ENCODE measurements at places on chromosomes 2 and 18.

DNA sequence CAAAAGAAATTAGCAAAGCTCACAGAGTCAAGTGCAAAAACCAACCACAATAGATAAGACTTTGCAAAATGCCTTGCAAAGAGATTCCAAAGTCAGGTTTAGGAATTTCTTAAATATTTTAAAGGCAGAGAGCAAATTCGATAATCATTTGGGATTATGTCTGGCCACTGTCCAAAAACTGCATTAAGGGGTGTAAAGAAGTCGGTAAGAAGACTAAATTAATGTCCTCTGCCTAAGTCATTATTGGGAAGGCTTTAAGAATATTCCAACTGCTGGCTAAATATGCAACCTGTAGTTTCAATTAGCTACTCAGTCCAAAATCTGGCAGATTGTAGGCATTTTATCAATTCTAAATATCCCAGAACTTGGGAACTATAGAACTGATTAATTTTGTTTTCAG is 13.7 kb upstream of the LRP1B start:
- no peak for DNase-seq

- no peak for DNase-seq
These were observed 156.0 kb downstream of the ACOXL start for GRCh38 chr2:110888411-110888810.

DNA sequence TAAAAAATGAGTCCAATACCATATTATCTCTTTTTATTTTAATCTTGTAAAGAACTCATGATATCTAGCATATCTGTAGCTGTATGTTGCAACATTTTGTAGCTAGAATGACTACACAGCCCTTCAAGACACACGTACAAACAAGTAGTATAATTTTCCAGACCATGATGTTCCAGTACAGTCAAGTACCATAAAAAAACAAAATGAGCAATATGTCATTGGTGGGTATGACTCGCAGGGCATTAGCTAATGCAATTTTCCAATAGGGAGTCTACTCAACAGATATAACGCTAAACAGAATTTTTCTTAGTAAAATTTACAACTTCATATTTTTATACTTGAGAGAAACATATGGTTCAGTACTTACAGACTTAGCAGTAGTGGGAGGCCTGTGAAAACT is 53.6 kb upstream of the UGP2 start:
- no peak for DNase-seq

DNA sequence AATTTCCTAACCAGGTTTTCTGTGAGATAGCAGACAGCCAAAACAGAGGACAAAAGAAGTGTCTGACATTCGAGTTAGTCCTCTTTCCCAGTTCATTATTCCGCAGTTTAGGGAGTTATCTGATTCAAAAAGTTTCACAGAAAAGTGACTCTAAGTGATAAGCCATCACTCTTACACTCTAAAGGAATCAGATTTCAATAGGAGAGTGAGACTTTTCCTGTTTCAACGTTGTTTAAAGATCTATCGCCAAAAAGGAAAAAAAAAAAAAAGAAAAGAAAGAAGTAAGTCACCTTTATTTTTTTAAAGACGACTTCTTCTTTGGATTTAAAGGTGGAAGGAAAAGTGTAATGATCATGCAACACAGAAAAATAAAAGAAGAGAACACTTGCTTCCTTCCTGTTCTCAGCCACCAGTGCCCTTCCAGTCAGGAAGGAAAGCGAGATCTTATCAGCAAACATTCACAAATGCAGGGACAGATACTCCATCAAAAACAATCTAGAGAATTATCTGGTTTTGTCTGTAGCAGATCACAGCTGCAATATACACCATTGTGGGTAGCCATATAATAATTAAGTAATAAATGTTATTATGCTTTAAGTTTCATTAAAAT is 49.8 kb downstream of the TFPI start:
- DNase-seq, result no peak

DNA sequence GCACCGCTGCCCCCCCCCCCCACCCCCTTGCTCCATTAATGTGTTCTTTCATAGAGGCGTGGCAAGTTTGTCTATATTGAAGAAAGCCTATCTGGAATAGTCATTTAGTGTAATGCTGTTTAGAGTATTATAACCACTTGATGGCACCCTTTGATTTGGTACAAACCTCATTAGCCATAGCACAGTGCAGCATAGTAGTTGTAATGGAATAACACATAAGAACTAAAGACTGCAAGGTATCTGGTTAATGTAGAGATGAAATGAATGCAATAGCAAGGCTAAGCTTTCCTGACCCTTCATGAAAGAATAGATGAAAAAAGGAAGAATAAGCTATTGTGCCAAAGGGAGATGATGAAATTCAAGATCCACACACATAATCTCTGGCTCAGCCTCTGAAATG is 81.9 kb downstream of the EHBP1 start:
- no peak for DNase-seq
